ENCODE measurements at places on chromosomes 16 and 17.
A peak's percentile ranks its signal among the peaks of the same experiment; 100 is the strongest.

DNA sequence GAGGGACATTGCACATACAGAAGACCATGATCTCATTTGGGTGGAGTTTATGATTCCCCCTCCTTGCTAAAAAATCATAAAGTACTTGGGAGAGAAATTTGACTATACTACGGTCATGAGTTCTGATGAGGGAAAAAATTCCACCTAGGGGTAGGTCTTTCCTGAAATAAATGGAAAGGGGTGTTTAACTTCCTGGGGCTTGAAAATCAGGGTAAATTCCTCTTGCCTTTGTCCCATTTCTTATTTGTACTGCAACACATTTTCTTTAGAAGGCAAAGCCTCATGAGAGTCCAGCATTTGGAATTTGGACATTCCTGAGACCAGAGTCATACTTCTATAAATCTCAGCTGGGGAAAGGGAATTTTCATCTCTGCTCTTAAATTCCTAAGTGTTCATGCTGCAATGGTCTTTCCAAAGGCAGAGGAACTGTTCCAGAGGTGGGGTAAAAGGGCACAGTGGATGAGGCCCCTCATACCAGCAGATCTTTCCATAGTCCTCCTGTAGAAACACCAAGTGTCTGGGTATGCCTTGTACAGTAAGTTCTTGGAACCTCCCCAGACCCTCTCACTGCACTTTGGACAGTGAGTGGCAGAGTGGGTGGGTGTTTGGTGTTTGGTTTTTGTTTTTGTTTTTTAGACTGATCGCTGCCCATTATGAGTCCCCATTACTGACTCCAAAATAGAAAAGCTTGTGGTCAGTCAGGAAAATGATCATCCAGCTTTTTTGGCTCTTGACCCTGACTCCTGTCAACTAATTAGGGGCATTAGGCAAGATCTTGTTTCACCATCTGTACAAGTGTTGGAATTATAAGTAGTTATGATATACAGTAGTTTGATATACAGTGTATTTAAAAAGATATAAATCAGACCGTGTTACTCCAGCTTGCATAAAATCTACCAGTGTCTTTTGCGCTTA, 6.0 kb downstream of the LYRM1 start:
- DNase-seq: peak; percentile 54

- DNase-seq: peak; percentile 66
Measured at GRCh38 chr17:40303009-40303657, 5.8 kb upstream of the RARA start.

DNA sequence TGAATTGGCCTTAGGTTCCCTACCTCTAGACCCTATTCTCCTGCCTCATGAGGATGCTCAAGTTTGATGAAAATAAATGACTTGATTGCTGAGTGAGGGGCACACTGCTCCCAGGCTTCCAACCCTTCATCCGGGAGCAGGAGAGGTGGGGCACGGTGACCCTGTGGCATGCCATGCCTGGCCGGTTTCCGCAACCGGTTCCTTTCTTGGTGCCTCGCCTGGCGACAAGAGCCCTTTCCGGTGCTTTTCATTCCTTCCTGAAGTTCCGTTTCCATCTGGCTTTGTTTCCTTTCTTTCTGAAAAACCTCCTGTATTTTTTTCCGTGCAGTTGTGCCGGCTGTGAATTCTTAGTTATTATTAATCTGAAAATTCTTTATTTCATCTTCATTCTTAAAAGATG, 27.7 kb downstream of the CRAMP1 start:
- no peak for DNase-seq

GRCh38 chr17:39623356-39623950, 3.3 kb upstream of the PPP1R1B start:
- peak; percentile 72 for DNase-seq

- DNase-seq: peak; percentile 100
Measured at GRCh38 chr16:4616047-4616811, 1.5 kb upstream of the UBALD1 start.

DNA sequence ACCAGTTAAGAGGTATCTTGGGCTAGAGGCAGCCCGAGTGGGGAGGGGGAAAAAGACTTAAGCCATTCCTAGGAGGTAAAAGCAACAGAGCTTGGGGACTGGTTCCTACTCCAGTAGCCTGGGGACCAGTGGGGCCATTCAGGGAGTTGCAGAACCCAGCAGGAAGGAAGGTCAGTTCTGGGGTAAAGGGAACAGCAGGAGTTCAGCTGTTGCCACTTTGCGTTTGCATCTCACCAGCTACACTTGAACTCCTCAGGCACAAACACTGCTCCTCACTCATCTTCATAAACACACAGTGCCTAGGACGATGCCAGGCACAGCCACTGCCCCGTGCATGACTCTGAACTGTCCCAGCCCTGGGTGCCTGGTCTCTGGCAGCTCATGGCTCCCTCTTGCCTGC, 4.0 kb downstream of the HAP1 start:
- no peak for DNase-seq

DNA sequence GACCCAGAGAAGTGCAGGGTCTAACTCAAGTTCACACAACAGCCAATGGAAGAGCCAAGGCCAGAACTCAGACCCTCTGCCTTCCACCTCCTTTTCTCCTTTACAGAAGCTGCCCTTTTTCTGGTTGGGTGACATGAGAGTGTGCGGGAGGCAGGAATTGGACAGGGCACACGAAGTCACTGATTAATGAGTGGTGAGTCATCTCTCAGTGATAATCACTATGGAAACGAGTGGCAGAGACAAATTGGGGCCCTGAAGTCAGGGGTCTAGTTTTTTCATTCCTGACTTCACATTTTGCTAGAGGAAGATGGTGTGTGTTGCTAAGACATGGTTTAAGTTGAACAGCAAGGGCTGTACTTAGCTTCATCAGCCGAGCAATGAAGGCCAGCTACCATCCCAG, 312.7 kb upstream of the CCL2 start:
- no peak for DNase-seq

Measured in uterus (tissue), 4 donors.